ENCODE measurements at places on chromosomes 13 and 19.

DNA sequence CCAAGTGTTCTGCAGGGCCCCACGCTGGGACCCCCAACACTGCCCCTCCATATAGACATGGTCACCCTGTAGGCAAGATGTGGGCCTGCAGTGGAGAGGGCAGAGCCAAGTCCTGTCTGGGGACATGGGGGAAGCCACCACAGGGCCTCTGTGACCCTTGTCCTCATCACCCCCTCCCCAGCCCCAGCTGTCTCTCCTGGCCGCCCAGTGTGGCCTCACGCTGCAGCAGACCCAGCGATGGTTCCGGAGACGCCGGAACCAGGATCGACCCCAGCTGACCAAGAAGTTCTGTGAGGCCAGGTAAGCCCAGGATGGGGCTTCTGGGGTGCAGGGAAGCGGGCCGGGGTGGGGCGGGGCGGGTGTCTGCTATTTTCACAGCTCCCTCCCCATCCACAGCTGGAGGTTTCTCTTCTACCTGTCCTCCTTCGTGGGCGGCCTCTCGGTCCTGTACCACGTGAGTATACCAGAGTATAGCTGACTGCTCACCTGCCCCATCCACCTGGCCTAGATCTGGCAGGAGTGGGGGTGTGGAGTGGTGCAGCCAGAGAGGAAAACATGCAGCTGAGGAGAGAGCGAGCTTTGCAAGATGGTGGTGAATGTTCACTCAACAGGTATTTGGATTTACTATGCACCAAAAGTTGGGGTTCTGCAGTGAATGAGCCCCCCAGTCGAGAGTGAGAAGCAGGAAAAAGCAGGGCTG lies 46.4 kb downstream of the CERS4 start:
- no peak for DNase-seq

DNA sequence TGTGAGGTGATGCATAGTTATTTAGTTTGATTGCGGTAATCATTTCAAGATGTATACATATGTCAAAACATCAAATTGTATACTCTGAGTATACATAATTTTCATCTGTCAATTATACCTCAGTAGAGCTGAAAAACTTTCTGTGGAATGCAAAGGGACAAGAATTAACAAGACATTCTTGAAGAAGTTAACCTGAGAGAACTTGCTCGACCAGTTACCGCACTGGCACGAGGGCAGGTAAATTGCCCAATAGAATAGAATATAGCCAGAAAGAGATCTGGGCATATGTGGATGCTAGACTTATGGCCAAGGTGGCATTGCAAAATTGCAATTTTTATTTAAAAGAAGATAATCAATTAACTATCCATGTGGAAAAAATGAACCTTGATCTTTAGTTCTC lies 42.3 kb upstream of the GJB6 start:
- DNase-seq = no peak

GRCh38 chr19:19256072-19256969 lies 16.8 kb downstream of the TM6SF2 start:
- DNase-seq = no peak

DNA sequence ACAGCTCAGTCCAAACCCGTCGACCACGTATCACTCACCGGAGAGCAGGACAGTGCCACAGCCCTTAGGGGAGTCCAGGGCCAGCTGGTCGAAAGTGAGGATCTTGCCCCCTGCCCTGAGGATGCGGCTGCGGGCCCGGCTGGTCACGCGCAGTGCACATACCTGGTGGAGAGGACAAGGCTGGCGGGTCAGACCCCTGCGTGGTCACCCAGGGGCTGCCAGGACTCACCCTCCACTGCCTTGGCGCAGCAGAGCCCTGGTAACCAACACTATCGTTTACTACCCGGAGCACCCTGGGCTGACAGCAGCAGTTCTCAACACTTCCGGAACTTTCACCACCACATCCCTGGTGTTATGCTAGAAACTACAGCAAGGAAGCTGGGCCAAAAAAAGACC lies 1.2 kb upstream of the FAM83E start:
- no peak for DNase-seq

DNA sequence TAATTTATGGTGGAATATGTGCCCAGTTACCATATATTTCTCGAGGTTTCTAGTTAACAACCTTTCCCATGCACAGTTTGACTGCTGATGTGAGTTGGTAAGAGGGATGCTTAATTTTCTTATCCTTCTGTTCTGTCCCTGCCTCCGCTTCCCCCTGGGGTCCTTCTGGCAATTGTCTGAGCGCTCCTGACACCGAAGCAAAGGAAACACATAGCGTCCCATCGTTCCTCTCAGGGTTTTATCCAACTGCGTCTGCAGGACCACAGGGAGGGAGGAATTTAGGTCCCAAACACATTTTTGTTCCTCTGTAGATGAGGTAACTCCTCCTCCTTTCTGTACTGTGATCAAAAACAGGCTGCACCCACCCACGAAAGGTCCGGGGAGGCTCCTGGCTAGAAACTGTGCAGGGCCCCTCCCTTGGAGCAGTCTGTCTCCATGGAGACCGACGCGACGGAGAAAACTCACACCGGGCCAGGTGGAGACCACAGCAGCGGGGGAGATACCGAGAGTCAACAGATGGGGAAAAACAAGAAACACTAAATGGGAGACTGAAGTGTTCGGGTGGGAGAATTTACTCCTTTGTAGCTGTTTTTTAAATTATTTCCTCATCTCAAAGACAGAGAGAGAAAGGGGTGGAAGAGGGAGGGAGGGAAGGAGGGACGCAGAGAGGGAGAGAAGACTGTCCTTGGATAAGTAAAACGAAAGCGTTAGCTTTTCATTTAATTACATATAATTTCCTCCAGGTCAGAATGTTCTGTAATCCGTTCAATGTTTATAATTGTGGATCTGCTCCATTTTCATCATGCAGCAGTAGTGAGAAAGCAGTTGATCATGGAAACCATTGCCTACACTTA lies 191.8 kb upstream of the NBEA start:
- DNase-seq = peak; percentile 74

- DNase-seq = no peak
Observed at GRCh38 chr13:33934951-33935371, 117.0 kb downstream of the RFC3 start.

GRCh38 chr19:45834970-45835369 lies 19.9 kb upstream of the RSPH6A start:
- DNase-seq = no peak

GRCh38 chr13:61874970-61875579 lies 459.4 kb upstream of the PCDH20 start:
- no peak for DNase-seq

- DNase-seq = no peak
Observed at GRCh38 chr19:12180377-12180776, 17.5 kb downstream of the ZNF136 start.

GRCh38 chr19:12034620-12035019 lies 859 bp downstream of the ZNF433 start:
- peak; percentile 10 for DNase-seq

DNA sequence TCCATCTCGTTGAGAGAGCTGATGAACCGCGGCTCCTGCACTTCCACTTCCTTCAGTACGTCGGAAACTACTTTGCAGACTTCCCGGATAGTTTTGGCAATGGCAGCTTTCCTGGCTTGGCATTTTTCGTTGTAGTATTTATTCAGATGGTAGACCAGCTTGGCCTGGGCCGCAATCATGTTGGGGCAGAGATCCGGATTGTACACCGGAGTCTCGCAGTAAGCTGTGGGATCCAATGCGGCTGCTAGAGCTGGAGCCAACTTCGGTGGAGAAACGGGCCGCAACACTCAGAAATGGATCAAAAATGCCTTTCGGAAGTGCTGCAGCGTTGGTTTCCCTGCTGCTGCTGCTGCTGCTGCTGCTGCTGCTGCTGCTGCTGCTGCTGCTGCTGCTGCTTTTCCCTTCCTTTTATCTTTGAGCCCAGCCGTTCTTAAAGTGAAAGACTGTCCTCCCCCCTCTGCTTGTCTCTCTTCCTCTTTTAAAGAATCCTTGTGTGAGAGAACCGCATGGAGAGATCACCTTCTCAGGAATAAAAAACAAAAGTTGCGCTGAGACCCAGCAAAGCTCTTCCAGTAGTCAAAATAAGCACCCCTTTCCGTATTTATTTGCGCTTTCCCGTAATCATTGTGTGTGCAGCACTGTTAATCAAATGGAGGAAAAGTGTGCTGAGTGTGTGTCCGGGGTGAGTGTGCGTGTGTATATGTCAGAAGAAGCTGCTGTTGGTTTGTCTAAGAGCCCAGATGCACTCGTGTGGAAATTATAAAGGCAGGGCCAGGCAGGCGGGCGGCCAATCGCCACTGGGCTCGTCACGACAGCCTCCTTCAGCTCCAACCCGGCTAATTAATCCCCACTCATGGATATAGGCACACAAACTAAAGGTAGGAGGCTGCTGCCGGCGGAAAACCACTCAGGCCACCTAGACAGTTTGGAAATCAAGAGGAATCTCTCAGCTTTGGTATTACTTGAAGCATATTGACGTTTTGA lies at the start of gene MAB21L1:
Gene MAB21L1, minus strand, starts transcription at position 730 of the 984 bp plus-strand sequence. Its CDS starts 551 bp downstream, at position 179.
- no peak for DNase-seq

- DNase-seq = no peak
Observed at GRCh38 chr19:32672841-32673240, 2.1 kb downstream of the ANKRD27 start.

DNA sequence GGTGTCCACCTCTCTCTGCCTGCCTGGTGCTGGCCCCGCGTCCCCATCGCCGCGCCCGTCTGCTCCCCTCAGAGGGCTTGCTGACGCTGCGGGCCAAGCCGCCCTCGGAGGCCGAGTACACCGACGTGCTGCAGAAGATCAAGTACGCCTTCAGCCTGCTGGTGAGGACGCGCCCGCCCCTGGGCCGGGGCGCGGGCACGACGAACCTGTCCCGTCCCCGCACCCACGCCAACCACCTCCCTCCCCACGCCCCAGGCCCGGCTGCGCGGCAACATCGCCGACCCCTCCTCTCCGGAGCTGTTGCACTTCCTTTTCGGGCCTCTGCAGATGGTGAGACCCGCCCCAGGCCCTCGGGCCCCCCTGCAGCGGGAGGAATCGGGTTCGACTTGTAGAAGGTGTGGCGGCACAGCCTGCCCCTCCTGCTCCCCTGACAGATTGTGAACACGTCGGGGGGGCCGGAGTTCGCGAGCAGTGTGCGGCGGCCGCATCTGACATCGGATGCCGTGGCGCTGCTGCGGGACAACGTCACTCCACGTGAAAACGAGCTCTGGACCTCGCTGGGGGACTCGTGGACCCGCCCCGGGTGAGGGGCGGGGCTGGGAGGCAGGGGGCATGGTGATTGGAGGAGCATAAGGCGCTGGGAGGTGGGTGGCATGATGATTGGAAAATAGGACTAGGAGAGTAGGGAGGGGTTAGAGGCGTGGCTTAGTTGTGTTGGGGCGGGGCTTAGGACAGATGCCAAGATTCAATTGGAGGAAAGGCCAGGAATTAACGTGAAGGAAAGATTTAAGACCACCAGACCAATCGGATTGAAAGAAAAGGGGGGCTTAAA lies 6.6 kb downstream of the EPS8L1 start:
- peak; percentile 56 for DNase-seq

DNA sequence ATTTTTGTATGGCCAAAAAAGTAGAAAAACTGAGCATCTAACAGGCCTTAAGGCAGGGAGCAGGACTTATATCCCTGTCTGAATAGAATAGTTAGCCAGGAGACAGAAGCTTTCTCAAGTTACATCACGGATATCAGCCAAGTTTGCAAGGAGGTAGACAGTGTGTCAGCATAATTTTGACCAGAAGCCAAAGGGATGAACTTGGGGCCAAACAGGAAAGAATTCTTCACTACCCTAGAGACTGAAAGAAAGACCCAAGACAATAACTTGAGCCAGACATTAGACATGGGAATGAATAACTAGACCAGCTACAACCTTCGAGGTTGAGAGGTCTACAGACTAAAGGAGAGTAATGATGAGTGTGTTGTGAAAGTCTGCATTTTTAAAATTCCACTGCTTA lies 48.1 kb upstream of the PCDH9 start:
- no peak for DNase-seq

- DNase-seq = no peak
Observed at GRCh38 chr13:25420161-25420560, 48.4 kb downstream of the ATP8A2 start.

- no peak for DNase-seq
Observed at GRCh38 chr19:16467581-16467980, 4.2 kb downstream of the EPS15L1 start.

DNA sequence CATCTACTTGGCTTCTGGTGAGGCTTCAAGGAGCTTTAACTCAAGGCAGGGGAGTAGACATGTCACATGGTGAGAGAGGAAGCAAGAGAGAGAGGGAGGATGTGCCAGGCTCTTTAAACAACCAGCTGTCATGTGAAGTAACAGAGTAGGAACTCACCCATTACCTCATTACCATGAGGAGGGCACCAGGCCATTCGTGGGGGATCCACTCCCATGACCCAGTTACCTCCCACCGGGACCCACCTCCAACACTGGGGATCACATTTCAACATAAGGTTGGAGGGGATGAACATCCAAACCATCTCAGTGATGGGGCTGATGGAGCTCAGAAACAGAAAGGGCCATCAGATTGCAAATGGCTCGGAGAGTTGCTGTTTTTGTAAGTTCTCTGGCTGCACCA lies 12.9 kb downstream of the VSTM2B start:
- no peak for DNase-seq

DNA sequence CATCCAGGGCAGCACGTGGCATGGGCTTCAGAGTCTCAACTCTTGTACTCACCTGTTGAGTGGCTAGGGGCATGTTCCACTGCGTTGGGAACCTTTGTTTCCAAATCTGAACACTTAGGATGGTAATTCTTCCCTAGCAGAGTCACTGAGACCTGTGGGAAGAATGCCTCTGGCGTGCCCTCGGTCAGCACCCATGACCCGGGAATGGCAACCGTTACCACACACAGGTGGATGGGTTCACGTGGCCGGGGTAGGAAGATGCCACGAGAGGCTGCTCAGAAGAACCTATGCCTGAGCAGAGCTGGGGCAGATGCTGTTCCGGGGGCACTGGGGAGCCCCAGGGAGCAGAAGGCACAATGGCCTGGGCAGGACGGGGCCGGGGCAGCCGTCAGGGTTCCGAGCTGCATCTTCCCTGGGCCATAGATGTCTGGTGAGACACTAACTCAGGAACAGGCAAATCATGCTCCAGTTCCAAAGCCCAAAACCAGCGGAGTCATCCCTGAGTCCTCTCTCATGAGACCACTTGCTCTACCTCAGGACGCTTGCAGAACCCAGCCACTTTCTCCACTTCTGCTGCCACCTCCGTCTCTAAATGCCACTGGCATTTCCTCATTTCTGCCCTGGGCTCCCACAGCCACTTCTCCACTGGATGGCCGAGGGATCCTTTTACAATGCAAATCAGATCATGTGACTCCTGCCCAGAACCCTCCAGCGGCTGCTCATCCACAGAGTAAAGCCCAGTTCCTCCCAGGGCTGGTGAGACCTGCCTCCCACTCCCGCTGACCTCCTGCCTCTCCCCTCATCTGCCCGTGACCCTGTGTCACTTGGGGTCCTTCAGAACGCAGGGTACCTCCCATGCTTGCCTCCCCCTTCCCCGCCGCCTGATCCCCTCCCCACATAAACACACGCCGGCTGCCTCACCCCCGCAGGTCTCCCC lies 36.7 kb downstream of the FAM124A start:
- peak; percentile 90 for DNase-seq

GRCh38 chr13:31629085-31629780 lies 110.1 kb upstream of the RXFP2 start:
- DNase-seq = no peak

DNA sequence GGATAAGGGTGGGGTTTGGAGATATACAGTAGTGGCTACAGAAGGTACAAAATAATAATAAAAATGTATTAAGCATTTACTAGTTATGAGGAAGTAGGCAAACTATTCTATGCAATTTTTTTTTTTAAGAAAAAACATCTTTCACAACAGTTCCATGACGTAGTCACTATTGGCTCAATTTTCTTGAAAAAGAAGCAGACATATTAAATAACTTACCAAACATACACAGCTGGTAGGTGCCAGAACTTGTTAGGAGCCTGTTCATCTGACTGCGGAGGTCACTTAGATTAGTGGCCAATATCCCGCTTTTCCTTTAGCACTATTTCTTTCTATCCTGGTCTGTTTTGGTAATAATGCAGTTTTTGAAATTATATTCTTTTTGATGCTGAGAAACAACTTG lies 593.5 kb downstream of the KCTD12 start:
- no peak for DNase-seq
